ENCODE measurements at places on chromosomes 4 and X. TPM values are rescaled to one million over a fixed set of nuclear protein-coding genes. Genes with fewer than 3 reads are reported as not detected.

HPGD gene
- total RNA-seq, result 16.8 TPM

AVPR2 gene
- total RNA-seq, result not detected

CT45A3 gene
- total RNA-seq, result not detected

F8 gene
- total RNA-seq, result 3.4 TPM

FHDC1 gene
- 19.9 TPM for total RNA-seq

SSX3 gene
- total RNA-seq, result not detected

EREG gene
- not detected for total RNA-seq

DCAF8L2 gene
- not detected for total RNA-seq

RXFP1 gene
- 0.15 TPM for total RNA-seq

TRIM75 gene
- total RNA-seq, result not detected

USP17L12 gene
- total RNA-seq, result not detected

AKAP4 gene
- not detected for total RNA-seq

CT83 gene
- not detected for total RNA-seq

PPEF1 gene
- 0.15 TPM for total RNA-seq

VEGFC gene
- total RNA-seq, result 0.46 TPM

FRMPD4 gene
- 0.18 TPM for total RNA-seq

NDUFC1 gene
- total RNA-seq, result 56.2 TPM

SSX5 gene
- total RNA-seq, result not detected

NAA11 gene
- total RNA-seq, result not detected

NPY5R gene
- 5.7 TPM for total RNA-seq

MAGEE2 gene
- total RNA-seq, result not detected

C4orf50 gene
- 0.17 TPM for total RNA-seq

PAGE1 gene
- total RNA-seq, result not detected

SPATA4 gene
- total RNA-seq, result not detected

PRSS12 gene
- 5.4 TPM for total RNA-seq

FRMD7 gene
- not detected for total RNA-seq

SOD3 gene
- total RNA-seq, result 3.3 TPM

PNMA6A gene
- 8.0 TPM for total RNA-seq

SPINK2 gene
- 1.8 TPM for total RNA-seq

PLP1 gene
- total RNA-seq, result 88.3 TPM

HTATSF1 gene
- total RNA-seq, result 51.5 TPM

SCRG1 gene
- total RNA-seq, result not detected

TBC1D8B gene
- total RNA-seq, result 2.6 TPM

EDA gene
- 8.1 TPM for total RNA-seq

CDX4 gene
- 5.2 TPM for total RNA-seq

CYSLTR1 gene
- total RNA-seq, result not detected

CA5B gene
- total RNA-seq, result 8.3 TPM

SLC2A9 gene
- total RNA-seq, result 0.79 TPM

TBX22 gene
- total RNA-seq, result 0.81 TPM

FAM149A gene
- total RNA-seq, result 6.6 TPM

BEX3 gene
- total RNA-seq, result 305 TPM

NWD2 gene
- not detected for total RNA-seq

TXK gene
- not detected for total RNA-seq

ITM2A gene
- total RNA-seq, result 27.1 TPM

GPM6B gene
- 73.9 TPM for total RNA-seq

POU3F4 gene
- 0.20 TPM for total RNA-seq

RASSF6 gene
- total RNA-seq, result 0.22 TPM

DRD5 gene
- total RNA-seq, result not detected
